NCI-H526 (cell line): ENCODE measurements at places on chromosomes 4 and X.

DNA sequence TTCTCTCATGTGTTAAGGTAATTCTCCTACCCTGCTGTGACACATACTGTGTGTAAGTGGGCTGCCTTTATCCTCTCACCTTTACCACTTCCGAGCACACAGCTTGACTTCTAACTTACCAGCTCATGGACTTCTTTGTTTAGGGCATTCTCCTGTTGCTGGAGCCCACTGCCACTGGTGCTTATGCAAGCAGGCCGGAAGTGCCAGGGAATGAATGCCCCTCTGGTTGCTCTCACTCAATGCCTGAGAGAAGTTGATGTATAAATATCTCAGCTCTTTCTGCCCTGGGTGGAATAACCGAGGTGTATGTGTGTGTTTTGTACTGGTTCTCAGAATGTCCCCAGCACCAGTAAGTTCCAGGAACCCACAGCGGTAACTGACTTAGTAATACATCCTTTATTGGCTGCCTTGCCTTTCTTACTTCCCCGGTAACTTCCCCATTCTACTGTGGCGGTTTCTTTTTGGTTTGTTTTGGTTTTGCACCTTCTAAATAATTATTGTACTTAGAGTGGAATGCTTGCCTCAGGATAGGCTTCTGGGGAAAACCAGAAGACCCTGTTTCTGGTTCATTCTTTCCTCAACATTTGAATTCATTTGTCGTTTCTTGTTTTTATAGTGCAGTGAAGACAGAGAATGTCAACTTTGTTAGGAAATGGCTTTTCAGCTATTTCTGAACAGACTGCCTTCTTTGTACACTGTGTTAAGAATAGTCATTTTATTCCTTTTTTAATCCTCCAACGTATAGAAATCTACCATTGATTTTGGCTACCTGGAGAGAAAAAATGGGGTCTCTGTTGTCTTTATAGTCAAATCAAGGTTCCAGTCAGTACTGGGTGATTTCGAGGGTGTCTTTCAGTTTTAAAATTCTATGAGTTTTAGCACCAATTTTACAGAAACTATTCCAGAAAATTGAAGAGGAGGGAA lies 45.4 kb downstream of the CXorf58 start:
- DNase-seq: no peak

DNA sequence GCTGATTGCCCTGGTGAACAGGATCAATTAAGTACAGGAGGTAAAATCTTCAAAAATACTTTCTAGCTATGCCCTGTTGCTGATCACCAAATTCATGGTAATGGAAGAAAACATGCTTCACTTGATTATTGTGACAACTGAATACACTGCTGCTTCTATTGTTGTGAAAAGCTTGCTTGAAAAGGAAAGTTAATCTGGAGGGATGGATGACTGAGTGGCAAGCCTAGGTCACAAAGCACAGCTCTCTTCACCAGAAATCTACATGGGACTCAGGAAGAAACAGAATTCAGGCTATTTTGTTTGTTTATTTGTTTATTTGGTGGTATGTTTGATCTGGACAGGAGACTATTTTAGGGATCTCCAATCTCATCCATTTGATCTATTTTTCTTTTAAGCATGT lies 182.0 kb downstream of the MGST2 start:
- DNase-seq: no peak

GRCh38 chr4:153529646-153530045 lies 63.5 kb downstream of the TMEM131L start:
- DNase-seq: no peak

GRCh38 chr4:48340276-48340964 lies 909 bp upstream of the SLAIN2 start:
- DNase-seq: peak; percentile 35
